ENCODE measurements at places on chromosomes 7 and 10.
A peak's percentile ranks its signal among the peaks of the same experiment; 100 is the strongest.

DNA sequence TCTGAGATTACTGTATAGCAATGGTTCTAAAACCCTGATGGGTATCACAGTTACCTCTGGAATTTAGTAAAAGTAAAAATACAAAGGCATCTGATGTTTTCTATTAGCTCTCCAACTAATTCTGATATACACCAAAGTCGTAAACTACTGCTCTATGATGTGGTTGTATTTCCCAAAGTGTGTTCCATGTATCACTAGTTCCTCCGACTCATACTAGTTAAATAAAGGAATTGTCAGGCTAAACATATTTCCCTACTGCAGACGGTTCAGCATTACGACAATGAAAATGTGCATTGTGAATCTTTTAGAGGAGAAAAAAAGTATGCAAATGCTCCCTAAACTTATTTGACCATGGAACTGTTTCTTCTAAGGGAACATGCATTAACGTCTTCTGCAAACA, 38.9 kb downstream of the ZNF365 start:
- DNase-seq: no peak

DNA sequence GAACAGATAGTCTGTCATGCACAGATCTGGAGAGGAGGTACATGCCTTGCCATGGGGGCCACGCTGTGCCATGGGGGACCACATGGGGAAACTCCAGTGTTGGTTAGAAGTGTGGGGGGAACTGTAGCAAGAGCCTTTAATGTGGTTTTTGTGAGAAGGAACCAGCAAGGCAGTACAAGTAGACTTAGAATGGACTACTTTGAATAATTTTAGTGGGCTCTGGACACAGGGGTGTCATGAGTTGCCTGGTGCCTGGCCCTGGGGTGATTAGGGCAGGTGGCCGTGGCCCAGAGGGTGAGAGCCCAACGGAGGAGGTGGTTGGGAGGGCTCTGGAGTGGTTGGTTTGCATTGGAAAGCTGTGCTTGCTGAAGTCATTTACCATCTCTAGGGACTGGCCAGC, 77.2 kb downstream of the CXCL12 start:
- no peak for DNase-seq

DNA sequence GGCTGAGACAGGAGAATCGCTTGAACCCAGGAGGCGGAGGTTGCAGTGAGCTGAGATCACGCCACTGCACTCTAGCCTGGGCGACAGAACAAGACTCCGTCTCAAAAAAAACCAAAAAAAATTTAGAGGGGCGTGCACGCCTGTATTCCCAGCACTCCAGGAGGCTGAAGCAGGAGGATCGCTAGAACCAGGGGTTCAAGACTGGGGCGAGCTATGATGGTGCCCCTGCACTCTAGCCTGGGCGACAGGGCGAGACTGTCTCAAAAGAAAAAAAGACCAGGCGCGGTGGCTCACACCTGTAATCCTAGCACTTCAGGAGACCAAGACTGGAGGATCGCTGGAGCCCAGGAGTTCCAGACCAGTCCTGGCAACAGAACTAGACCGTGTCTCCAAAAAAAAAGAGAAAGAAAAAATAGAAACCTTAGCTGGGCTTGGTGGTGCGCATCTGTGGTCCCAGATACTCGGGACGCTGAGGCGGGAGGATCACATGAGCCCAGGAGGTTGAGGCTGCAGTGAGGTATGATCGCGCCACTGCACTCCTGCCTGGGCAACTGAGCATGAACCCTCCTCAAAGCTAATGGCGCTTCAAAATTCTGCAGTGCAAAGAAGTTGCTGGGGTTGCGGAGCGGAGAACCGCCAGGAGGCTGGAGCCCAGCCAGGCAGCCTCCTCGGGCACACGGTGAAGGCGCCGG, 382 bp upstream of the MBLAC1 start:
- DNase-seq: no peak

DNA sequence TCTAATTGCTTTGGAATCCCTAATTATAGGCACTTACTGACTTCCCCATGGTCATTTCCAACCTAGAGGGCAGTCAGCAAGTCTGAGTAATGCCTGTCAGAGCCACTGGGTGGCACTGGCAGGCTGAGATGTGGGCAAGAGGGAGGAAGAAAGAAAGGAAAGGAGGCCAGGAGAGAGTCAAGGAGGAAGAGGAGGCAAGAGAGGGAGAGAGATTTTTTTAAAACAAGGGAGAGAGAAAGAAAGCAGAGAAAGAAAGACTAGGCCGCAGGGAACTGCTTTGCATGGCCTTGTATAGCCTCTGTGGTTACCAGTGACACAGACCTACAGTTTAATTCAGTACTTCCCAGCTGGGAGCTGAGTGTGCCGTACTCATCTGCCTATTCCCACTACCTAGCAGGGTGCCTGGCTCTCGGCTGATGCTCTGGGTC, 210.4 kb upstream of the ADO start:
- DNase-seq: peak; percentile 69

GRCh38 chr7:37096341-37096740, 352.3 kb downstream of the ELMO1 start:
- no peak for DNase-seq

DNA sequence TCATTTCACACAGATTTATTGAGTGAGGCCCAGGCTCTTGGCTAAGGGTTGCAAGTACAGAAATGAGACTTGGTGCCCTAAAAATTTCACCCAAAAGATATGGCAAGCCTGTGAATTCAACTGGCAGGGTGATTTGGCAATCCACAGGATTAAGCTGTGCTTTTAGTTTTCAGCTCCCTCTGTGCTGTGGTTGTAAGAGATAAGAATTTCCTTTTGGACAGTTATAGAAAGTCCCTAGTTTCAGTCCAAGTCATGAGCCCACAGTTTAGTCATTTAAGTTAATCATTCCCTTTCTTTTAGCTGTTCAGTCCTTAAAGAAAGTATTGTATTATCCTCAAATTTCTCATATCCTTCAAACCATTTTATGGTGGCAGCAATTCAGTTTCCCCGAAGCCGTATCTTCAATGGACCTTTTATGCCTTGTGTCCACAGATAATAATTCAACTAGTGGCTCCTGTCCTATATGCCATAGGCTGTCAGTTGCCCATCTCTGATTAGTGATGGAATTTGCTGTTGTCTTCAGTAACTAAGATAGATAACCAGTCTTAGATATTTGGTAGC, 73.4 kb upstream of the NAMPT start:
- DNase-seq: no peak

DNA sequence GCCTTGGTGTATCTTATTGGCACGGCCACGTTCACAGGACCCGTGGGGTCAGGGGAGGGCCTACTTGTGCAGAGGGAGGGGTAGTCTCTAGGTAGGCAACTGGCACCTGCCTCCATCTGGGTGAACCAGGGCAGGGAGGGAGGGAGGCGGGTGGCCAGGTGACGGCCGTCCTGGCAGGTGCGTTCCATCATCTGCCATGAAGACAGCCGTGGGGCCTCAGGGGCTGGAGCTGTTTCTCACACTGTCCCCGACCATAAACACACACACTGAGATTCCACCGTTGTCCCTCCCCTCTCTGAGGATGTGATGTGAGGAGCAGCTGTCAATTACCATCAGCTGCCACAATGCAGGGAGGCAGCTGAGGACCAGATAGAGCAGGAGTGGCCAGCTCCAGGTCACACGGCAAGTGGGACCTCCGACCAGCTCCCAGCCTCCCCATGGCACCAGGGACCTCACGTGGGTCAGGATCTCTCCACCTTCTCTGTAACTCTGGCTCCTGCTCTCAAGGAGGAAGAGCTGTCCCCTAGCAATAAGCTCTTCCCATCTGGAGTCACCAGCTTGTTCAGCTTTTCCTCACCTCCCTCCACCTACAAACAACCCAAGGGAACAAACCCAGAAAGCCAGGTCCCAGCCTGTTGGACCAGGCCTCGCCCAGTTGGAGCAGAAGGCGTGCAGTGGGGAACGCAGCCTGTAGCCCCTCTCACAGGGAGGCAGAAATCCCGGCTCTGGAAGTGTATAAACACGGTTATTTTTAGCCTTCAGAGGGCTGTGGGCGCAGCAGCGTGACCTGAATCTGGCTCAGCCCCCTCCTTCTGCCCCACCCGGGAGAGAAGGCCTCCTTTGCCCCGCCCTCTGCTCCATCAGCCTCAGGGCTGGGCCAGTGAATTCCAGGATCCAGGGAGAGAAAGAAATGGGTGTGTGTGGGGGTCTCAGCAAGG, 33.1 kb downstream of the ZMIZ1 start:
- no peak for DNase-seq

GRCh38 chr7:51366172-51366728, 49.6 kb upstream of the COBL start:
- DNase-seq: no peak

GRCh38 chr7:100483722-100484672, at the start of gene NYAP1:
NYAP1 (plus strand) TSS chr7:100483927; CDS start chr7:100485312, 1,385 bp downstream.
- DNase-seq: no peak

DNA sequence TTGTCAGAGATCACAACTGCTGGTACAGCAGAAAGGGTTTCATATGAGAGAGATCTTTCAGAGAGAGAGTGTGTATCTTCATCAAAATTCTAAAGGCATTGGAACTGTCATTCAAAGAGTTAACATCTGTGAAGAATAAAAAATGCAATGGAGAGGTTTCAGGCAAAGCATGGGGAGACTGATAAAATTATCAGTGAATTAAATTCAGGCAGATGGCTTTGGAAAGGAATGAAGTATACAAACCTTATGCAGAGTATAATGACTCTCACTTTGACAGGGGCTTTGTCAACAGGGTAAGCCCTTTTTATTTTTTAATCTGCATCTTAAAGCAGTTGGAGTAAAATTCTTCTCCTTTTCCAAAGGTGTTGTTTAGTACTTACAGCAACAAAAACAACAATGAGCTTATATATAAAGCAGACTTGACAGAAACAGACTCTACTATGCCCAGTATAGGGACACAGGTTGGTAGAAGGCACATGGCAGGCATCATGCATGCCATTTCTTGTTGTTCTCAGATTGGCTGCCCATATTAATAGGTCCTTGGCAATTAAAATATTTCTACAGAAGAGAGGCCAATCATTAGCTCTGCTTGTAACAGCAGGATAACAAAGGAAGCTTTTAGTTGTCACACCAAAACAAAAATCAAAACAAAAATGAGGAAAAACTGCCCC, 54.9 kb upstream of the NXPH1 start:
- DNase-seq: no peak

DNA sequence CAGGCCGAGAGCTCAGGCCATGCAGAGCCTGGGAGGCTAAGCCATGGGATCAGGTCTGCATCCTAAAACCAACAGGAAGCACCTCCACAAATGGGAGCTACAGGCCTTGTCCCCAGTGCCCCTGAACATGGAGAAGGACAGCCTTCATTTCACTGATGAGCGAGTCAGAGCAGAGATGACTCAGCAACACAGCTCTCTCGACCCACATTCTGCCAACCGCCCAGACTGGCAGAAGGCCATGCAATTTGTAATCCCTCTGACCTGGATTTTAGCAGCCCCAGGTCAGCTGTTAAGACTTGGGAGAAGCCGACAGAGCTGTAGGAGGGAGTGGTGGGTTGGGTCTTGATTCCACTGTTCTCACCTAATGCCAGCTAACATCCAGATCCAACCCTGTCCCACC, 25.5 kb downstream of the VOPP1 start:
- DNase-seq: peak; percentile 55

DNA sequence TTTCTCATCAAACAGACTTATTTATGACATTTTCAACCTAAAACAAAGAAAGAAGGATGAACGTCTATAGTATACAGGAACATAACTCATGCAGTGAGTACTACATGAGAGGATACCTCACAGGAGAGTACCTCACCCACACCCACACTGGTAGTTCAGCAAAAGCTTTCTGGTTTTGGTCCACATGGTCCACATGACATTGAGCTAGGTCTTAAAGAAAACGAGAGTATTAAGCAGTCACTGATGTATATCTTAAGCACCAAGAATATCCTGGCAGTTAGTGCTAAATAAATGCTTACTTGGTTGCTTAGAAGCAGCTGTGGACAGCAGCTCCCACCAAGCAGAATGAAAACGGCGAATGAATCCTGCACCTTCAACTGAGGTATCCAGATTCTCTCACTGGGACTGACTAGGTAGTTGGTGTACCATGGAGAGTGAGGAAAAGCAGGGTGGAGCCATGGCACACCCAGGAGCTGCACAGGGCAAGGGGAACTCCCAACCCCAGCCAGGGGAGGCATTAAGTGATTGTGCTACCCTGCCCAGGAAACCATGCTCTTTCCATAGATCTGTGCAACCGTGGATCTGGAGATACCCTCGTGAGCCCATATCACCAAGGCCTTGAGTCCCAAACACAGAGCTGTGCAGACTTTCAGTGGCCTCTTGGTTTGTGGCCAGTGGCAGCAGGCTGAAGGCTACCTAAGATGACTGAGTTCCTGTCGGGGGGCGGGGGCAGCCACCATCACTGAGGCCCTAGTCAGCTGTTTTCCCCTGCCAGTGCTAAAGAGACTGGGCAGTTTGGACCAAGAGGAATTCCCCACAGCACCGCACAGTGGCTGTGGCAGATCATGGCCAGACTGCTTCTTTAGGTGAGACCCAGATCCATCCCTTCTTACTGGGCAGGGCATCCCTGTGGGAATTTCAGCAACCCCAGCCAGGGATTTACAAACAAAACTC, 143.4 kb downstream of the SGMS1 start:
- DNase-seq: no peak

- DNase-seq: peak; percentile 47
These were observed 16.8 kb downstream of the GIMAP5 start for GRCh38 chr7:150753826-150754603.

DNA sequence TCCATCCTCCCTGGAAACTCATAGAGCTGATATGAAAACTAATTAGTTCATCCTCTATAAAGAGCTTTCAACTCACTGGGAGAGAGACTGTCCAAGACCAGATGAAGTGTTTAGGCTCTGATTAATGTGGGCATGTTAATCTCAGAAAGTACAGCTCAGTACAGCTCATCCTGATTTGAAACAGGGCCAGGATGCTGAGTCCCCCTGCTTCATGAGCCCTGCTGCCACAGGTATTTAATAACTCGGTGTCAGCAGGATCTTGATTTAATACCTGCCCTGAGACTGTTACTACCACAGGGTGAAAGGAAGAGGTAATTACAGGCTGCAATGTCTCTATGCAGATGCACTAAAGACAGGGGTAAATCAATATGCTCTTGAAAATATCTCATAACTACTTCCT, 10.8 kb downstream of the LMOD2 start:
- DNase-seq: no peak

DNA sequence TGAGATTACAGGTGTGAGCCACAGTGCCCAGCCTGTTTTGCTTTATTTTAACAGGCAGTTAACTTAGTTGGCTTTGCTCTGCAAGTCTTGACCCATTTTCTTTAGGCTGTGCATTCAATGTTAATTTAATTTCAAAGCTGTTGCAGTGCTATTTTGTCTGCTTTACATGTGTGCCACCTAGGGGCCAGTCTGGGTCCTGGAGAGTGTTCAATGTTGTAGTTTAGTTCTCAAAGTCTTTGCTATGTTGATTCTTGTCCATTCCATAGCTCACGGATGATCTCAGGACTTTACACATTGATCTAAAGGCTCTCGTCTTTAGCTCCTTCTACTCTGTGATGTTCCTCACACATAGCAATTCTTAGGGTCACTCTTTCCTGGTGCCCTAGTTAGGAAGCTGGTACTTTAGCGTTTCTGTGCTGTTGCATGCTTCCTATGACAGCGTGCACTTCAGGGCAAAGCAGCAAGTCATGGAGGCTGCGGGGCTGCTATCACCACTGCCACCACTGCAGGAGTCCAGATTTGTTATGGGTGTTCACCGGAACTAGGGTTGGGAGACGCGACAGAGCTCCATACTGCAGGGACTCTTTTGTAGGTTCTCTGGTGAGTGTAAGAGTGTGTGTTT, 16.4 kb upstream of the ABCA13 start:
- DNase-seq: no peak

- no peak for DNase-seq
These were observed 1.7 kb downstream of the EGFR start for GRCh38 chr7:55020466-55020871.

GRCh38 chr7:117155694-117156093, 167.2 kb downstream of the WNT2 start:
- DNase-seq: no peak

GRCh38 chr10:28711776-28712175, 34.5 kb downstream of the BAMBI start:
- no peak for DNase-seq

GRCh38 chr7:102991540-102992214, 78.9 kb downstream of the LRRC17 start:
- no peak for DNase-seq
